Amygdala (tissue), 56 donors: ENCODE measurements at places on chromosomes 4 and X.

DNA sequence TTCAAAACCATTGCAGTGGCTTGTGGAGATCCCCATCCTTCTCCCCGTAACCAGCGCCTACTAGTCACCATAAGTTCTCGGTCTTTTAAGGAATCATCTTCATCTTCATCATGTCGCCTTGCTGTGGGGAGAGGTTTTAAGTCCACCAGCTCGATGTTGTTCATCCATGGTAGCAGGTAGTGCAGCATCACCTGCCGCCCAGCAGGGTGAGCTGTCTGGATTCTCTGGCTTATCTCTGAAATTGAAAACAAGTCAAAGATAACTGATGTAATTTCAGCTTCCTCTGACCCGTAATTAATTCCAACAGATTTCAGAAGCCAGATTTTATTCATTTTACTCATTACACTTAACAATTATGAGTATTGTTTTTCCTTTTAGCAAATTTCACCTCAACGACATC lies 67.4 kb downstream of the ZAR1 start:
- DNase-seq, result no peak

GRCh38 chr4:156476359-156476758 lies 495.2 kb downstream of the PDGFC start:
- DNase-seq, result no peak

- no peak for DNase-seq
These were observed 599.7 kb downstream of the ARAP2 start for GRCh38 chr4:35644591-35644990.

DNA sequence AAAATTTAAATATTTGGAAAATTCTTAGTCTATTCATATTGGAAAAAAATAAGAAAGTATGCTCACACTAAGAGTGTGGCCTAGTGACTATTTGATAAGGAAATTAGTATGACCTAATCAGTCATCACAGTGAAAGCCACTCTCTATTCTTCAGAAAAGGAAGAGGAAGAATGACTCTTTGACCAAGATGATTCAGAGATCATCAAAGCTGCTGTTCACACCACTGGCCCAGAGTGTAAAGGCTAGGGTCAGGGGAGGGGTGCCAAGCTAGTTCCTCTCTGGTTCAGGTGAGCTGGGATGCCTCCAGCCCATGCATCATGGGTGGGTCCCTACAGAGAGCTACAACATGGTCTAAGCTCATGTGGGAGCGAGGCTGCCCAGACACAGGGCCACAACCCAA lies 396.9 kb upstream of the NDST3 start:
- DNase-seq, result no peak

GRCh38 chrX:105876658-105877057 lies 54.3 kb downstream of the NRK start:
- no peak for DNase-seq

GRCh38 chrX:96440941-96441340 lies 243.7 kb upstream of the DIAPH2 start:
- no peak for DNase-seq

- DNase-seq, result no peak
These were observed 112.5 kb downstream of the PDLIM5 start for GRCh38 chr4:94564252-94564651.

DNA sequence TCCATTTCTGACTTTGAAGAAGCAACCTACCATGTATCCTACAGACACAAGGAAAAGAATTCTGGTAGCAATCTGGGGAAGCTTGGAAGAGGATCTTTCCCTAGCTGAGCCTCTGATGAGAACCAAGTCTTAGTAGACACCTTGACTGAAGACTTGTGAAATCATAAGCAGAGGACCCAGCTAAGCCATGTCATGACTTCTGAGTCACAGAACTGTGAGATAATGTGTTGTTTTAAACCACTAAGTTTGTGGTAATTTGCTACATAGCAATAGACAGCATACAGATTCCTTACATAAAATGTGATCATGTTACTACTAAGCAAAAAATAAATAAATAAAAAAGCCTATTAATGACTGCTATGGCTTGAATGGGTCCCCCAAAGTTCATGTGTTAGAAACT lies 71.3 kb upstream of the ANKRD50 start:
- DNase-seq, result no peak

DNA sequence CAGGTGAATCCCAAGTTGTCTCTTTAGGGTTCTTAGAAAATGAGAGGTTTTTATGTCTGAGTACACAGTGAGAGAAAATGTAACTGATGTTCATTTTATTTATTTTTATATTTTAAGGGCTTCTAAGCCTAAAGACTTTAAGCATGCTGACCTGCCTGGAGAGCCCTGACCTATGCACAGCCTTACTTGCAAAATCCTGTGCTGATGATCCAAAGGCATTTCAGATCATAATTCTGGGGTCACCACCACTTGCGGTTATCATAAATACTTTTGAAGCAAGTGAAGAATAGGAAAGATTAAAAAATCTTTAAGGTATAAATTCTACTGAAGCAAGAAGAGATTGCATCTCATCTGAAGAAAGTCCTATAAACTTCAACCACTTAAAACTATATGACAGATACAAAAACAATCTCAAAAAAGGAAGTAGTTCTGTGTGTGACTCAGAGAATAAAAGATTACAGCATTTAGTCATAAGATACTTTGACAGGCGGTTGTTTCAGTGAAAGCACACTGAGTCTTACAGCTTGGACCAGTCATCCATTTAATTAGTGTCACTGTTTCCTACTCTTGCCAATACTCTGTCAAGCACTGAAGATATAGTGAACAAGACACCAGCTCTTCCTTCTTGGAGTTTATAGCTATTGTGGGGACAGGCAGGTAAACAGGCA lies 245.2 kb upstream of the DIPK2B start:
- DNase-seq, result no peak

GRCh38 chr4:139368998-139369397 lies 66.7 kb upstream of the NDUFC1 start:
- DNase-seq, result no peak

- no peak for DNase-seq
These were observed 44.0 kb upstream of the USP38 start for GRCh38 chr4:143140696-143141095.

GRCh38 chr4:140052050-140052449 lies 101.9 kb downstream of the MAML3 start:
- DNase-seq, result peak; percentile 33

DNA sequence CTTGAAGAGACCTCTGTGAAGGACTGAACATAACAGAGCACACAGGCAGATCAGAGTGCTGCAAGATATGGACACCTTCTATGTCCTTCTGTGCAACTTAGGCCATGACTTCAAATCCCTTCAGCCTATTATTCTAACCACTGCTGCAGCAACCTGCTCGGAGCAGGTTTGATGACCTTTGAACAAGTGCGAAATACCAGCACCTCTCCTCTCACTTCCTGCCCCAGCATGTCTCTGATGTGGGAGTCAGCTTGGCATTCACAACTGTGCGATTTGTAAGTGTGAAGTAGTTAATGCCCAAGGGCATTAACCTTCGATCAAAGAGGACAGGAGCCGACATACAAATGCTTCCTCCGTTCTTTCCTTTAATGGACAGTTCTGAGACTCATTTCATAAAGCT lies 1.6 kb upstream of the EXOC1 start:
- no peak for DNase-seq

DNA sequence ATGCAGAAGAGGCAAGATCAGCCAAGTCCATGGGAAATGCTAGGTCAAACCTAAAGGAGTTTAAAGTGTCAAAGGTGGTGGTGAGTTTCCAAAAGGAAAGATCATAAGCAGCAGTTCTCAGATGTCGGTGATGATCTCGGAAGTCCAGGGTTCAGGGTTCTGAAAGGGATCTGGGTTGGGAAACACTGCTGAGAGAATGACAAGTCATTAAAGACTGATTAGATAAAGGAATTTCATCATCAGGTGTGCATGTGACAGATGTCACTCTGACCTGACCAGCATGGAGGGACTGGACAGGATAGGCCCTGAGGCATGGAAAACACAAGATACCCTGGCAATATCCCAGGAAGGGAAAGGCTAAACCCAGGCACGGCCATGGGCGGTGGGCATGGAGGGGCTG lies 195.7 kb upstream of the TBL1X start:
- DNase-seq, result no peak

DNA sequence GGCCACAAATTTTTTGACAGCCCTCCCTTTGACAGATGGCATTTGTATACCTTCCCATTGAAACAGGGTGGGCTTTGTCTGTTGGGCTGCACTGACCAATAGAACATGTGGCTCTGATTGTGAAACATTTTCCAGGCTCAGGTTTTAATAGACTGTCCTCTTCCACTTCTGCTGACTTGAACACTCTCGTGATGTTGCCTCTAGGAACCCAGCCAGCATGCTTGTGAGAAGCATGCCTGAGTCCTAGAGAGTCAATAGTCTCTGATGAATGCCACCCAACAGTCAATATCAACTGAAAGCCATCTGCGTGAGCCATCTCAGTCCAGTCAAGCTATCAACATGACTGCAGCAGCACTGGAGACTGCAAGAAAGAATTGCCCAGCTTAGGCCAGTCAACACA lies 290.0 kb downstream of the SLC7A11 start:
- DNase-seq, result no peak

DNA sequence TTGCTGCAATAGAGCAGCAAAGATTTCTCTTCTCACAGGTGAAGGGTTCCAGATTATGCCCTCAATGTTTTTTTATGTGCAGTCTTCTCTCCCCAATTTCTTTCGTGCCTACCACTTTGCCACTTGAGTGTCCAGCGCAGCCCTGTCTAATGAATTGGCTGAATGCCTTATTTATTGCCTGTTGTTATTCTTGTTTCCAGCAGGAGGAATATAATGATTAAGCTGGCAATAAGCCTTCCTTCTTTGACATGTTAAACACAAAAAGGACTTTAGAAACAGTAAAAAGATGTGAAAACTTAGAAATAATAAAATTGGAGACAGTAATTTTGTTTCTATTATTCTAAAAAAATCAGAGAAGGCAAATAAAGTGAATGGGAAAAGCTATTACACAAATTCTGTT lies 34.6 kb upstream of the FRAS1 start:
- no peak for DNase-seq

DNA sequence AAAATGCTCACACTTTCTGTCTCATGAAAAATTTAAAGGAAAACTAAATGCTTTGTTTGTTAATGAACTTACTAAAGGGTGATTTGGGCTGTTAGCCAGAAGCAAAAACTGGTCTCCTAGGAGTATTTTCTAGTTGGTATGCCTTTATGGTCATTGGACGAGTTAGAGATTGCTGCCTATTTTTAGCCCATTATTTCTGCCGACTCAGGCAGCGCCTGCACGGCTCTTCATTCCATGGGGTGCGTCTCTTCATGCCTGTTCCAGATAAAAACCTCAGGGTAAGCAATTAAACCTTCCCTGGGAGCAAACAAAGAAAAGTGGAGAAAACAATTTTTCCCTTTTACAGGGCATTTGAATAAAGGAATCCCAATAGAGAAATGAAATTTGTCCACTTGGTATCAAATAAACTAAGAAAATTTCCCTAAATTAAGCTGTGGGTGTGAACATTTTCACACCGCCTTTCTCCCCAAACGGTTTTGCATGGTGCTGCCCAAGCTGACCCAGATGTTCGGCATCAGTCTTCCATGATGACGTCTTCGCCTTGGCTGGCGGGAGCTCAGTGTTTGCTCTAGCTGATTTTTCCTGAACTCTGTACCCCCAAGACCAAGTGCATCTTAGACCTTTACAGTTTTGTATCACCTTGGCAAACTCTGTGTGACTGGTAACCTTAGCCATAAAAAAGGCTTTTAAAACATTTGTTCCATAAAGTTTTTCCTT lies 61.7 kb upstream of the ADGRG2 start:
- DNase-seq, result no peak

- DNase-seq, result no peak
These were observed 1981.3 kb upstream of the IGFBP7 start for GRCh38 chr4:59091146-59092142.

DNA sequence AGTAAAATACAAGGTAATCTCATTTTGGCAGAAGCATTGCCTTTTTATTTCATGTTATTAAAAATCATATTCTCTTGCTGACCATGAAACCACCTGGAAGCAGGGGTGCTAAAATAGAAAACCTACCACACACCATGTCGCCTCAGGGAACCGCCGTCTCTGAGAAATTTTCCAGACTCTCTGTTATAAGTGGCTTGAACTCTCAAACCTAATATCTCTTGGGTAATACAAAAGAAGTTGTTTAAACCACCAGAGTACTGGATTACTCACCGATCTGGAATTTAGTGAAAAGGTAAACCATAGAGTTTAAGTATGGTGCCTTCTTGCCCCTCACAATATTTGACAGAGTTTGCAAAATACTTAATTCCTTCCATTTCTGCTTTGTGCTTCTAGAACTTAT lies 27.7 kb downstream of the ENPP6 start:
- no peak for DNase-seq

DNA sequence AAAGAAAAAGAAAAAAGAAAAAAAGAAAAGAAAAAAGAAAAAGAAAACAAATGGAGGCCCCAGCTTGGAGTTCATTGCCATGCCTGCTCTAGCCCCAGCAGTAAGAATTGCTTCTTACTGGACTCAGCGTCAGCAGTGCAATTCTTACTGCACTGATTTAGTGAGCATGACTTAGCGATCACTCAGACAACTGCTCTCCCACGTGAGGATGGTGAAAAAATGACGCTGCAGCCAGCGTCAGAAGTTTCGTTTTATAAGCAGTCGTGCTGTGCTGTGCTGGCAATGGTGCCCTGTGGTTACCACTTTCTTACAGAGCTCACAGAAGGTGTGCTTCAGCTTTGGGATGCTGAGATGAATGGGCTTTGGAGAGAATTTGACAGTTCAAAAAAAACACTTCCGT lies 68.3 kb upstream of the DDX3X start:
- peak; percentile 2 for DNase-seq

DNA sequence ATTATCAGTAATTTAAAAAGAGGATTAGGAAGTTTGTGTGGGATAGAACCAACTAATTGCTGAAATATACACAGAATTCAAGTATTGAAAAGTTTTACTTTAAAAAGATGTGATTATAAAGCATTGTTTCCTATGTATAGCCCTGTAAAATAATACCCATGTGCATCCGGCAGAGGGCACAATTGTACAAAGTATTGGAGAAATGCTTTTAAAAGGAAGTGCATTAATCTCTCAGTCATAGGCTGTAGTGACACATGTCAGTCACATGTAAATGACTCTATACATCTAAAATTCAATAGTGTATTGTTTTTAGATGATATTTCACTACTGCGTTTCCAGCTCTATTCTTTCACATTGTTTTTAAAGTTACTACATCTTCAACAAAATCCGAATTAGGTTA lies 9.7 kb upstream of the GEMIN8 start:
- no peak for DNase-seq

DNA sequence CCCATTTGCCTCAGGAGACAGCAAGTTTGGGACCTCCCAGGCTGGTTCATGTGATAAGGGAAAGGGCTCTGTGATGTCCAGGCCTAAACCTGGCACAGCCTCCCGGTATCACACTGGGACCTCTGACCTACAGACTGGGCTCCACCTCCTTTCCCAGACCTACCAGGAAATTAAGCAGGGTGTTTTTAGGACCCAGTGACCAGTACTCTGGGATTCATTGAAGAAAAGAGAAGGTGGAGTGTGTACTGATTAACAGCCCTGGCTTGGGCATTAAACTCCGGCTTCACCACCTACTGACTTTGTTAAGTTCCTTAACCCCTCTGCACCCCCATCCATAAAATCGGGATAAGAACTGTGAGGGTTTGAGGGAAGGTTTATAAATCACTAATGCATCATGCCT lies 28.6 kb downstream of the ASB9 start:
- DNase-seq, result no peak

- no peak for DNase-seq
These were observed 110.9 kb downstream of the HDAC8 start for GRCh38 chrX:72461766-72462165.

- DNase-seq, result no peak
These were observed 133.7 kb upstream of the CXCL13 start for GRCh38 chr4:77471821-77472495.
